ENCODE measurements at places on chromosomes 12 and 14.

DNA sequence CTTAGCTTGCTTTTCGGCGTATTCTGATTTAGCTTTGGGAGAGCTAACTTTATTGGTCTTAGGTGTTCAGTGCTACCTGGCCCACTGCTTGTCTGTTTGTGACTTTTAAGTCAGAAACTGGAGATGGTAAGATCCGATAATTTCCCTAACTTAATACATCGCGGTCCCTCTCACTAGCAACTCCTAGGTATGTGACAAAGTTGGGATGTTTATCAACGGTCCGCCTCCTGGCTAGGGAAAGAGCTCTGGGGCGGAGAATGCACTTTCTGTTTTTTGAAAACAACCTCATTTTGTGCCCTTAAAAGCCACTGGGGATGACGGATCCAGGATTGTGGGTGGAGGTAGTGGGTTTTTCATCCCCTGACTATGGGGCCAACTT, 1.2 kb downstream of the CDKN1B start:
- no peak for DNase-seq

DNA sequence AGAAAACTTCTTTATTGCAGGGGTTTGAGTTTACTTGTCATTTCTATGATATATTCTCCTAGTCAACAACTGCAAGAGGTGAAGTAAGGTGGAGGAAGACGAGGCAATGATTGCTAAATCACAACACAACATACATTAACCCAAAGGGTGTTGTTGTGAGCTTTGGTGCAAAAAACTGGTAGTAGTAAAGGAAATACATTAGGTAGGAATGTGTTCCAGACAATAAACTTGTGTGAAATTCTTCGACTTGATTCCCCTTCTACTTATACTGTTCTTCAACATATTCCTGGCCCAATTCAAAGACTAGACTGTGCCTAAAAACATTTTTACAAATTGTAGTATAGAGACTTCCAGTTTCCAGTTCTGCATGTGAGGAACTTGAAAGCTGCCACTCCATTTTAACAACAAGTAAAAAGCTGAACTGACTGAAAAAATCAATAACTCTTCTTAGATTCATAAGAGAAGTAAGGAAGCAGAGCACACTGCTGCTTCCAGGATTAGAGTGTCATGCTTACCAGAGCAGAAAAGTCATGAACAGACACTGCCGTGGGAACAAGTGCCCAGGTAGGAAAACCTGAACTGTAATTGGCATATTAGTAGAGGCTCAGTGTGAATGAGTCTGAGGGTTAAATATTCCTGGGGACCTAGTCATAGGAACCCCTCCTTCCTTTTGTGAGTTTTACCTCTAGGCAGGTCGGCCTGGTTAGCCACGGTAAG, 22.2 kb downstream of the COX8C start:
- DNase-seq, result no peak

DNA sequence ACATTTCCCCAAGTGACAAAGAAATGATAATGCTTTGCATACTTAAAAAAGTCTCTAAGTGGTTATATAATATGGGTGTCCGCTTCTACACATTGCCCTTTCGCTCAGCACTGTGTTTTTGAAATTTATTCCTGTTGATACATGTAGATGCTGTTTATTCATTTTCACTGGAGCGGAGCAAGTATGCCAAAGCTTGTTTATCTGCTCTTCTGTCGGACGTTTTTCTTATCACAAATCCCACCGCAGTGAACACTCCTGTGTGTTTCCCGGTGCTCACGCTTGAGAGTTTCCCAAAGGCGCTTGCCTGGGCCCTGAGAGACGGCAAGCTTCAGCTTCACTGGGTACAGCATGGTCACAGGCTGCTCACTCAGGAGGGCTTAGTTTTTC, 50.2 kb downstream of the TPCN1 start:
- no peak for DNase-seq

DNA sequence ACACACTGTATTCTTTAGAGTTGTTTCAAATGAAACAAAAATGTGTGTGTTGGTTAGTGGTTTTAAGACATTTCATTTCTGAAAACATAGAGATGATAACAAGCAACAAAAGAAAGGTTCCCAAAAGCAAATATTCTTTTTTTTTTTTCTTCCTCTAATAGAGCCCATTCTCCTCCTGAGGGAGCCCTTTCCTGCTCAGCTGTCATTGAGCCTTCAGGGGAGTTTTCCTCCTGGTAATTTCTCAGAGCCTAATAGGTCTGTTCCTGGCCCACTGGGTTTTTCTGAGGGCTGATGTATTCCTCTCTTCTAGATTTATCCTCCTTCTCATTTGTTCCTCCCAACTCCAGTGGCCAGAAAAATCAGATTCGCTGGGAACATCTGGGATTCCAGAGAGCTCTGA, 654.5 kb downstream of the NOVA1 start:
- DNase-seq, result no peak

GRCh38 chr12:44837114-44837755, 38.9 kb downstream of the NELL2 start:
- no peak for DNase-seq

- DNase-seq, result no peak
These were observed 162.1 kb downstream of the ZFP36L1 start for GRCh38 chr14:68630611-68631393.

DNA sequence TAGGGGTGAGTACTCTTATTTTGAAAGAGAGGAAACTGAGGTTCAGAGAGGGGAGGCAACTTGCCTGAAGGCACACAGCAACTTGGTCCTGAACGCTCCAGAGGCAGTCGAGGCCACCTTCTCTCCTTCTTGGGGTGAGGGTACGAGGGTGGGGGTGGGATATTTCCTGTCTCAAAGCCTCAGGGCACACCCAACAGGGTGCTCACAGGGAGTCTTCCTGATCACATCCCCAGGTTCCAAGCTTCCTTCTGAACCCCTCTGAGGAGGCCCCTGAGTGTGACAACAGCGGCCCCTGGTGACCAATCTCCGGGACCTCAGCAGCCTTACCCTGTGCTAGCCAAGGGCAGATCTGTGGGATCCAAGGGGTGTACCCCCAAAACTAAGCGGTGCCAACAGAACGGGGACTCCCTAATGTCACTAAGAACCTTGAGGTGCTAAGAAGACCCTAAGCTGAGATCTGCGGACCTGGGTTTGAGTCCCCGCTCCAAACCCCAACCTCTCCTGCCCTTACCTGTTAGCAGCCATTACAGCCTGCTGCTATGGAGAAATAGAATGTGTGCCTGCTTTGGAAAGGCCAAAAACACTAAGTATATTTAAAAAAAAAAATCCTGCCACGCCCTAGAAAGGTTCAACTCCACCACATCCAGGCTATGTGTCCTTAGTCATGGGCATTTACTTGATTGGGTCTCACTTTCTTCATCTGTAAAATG, 57.9 kb downstream of the TRPV4 start:
- DNase-seq, result peak; percentile 82

GRCh38 chr14:105094193-105094907, 29.1 kb upstream of the GPR132 start:
- no peak for DNase-seq

Measured in Right ventricle myocardium superior (tissue), 1 donor.